Activated naive CD4-positive, alpha-beta T cell treated with anti-CD3 and anti-CD28 coated beads, Interleukin-2, amount 50 U/mL, for 72 hours (primary cell): ENCODE measurements at places on chromosomes 13 and 19.

DNA sequence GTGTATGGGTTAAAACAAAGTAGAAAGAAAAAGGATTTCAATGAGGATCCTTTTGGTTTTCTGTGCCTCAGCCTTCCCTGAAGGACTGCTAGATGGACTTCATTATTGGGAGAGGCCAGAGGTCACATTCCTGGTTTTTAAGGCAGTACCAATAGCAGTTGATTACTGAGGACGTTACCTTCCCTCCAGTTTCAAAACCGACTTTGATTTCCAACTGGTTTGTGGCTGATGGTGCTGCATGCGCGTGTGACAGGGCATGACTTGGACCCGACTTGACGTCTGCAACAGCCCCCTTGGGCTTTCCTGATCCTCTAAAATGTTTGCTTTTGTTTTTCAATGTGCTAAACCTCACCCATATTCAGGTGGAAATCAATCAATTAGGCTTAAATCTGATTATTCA is 314.3 kb upstream of the ARGLU1 start:
- no peak for DNase-seq

GRCh38 chr13:19959141-19959830 is 759 bp downstream of the ZMYM2 start:
- DNase-seq: peak; percentile 62

DNA sequence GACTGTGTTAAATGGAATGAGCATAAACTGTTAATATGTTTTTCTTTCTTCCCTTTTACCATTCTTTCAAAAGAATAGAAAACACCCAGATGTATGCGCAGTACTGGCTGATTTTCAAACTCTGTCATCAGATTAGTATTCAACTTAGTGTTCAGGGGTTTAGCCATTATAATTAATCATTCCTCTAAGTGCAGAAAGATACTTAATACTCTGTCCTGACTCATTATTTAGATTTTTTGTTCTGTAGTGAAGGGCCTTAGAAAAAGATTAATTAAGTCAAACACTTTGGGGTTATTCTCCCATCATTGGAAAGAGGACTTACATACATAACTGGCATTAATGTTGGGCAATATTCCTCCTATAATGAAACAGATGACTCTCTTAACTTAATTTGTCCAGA is 1316.7 kb upstream of the SLC10A2 start:
- DNase-seq: no peak

- DNase-seq: no peak
These were observed 4.6 kb downstream of the AXL start for GRCh38 chr19:41223431-41224234.

GRCh38 chr13:52162279-52163101 is 3.1 kb upstream of the NEK3 start:
- no peak for DNase-seq

- DNase-seq: no peak
These were observed 5.8 kb downstream of the SHKBP1 start for GRCh38 chr19:40582467-40582866.
